ENCODE measurements at places on chromosomes 3 and 15.
A peak's percentile ranks its signal among the peaks of the same experiment; 100 is the strongest.

GRCh38 chr3:132709761-132710160 lies 12.4 kb downstream of the NPHP3 start:
- DNase-seq: no peak

DNA sequence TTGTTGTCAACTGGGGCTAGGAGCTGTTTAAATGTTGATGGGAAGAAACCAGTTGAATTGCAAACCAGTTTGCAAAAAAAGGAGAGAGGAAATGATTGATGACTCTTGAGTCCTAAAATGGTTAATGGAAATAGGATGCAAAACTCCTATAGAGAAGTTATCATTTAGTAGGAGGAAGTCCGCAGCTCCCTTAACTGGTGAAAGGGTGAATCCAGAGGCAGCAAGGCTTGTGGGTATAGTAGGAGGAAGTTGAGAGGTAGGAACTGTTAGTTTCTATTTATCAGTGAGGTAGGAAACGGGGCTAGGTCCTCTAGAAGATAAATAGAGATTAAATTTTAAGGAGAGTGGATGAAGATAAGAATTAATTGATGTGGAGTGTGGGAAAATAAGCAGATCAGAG lies 15.4 kb downstream of the IREB2 start:
- no peak for DNase-seq

- no peak for DNase-seq
Measured at GRCh38 chr3:71271596-71271995, 311.9 kb downstream of the FOXP1 start.

- no peak for DNase-seq
Measured at GRCh38 chr3:187242435-187242834, 45.1 kb downstream of the RTP1 start.

GRCh38 chr3:189820365-189820720 lies 189.2 kb downstream of the TP63 start:
- DNase-seq: no peak

- no peak for DNase-seq
Measured at GRCh38 chr3:29605845-29606244, 325.0 kb downstream of the RBMS3 start.

- no peak for DNase-seq
Measured at GRCh38 chr15:93250950-93251349, 161.9 kb upstream of the RGMA start.

DNA sequence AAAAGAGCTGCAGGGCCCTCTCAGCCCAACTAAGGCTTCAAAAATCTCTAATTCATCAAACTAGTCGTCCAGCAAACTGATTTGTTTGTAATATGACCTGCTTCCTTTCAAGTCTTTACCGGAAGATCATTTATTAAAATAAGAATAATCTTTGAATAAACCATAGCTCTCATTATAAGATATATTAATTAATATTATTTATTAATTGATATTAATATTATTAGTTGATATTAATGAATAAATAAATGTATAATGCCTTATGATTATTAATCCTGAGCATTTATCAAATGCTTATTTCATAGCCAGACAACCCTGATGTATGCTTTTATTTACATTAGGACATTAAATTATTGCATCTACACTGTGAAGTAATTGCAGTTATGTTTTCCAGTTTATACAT lies 550.7 kb upstream of the ALCAM start:
- DNase-seq: no peak

DNA sequence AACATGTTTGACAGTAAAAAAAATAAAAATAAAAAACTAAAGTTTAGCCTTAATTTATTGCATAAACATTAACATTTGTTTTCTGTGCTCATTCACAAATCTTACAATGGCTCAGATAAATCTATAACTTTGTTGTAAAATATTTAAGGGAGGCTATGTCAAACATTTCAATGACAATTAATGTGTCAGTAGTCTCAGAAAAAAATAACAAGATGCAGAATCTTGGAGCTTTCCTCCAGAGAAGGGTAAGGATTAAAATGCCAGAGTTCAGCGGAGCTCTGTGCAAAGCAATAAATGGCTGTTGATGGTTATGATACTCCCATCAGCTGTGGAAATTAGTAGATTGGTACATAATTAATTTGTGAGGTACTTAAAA lies 20.0 kb upstream of the CAPN7 start:
- no peak for DNase-seq

GRCh38 chr3:65689436-65689835 lies 349.3 kb downstream of the MAGI1 start:
- DNase-seq: peak; percentile 25

DNA sequence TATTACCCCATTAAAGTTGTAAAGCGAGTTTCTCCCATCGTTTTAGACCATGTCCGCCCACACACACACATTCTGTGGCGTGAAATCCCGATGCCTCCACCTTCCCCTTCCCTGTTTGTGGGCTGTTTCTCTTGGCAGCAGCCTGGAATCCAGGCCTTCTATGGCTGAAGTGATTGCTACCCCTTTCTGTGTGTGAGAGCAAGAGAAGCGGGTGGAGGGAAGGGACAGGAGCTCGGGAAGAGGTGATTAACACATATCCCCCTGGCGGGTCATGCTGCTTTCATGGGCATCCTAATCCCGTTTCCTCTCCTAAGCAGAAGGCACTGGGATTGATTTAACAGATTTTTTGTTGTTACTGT lies 283.8 kb upstream of the RGMA start:
- DNase-seq: no peak

- no peak for DNase-seq
Measured at GRCh38 chr3:8529181-8529637, 27.6 kb downstream of the LMCD1 start.

DNA sequence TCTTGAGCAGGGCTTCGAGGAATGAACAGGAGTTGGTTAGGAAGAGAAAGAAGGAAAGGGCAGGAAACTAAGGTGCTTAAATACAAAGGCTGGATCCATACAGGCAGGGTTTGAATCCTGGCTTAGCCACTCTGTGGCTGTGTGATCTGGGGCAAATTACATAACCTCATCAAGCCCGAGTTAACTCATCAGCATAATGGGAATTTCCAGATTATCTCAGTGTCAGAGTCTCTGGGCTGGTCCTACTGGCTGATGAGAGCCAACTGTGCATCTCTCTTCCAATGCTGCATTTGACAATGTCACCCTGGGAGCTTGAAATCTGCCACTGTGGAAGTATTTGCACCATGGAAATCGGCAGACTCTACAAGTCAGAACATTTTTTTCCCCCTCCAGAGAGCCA lies 83.8 kb upstream of the SLC6A6 start:
- no peak for DNase-seq

DNA sequence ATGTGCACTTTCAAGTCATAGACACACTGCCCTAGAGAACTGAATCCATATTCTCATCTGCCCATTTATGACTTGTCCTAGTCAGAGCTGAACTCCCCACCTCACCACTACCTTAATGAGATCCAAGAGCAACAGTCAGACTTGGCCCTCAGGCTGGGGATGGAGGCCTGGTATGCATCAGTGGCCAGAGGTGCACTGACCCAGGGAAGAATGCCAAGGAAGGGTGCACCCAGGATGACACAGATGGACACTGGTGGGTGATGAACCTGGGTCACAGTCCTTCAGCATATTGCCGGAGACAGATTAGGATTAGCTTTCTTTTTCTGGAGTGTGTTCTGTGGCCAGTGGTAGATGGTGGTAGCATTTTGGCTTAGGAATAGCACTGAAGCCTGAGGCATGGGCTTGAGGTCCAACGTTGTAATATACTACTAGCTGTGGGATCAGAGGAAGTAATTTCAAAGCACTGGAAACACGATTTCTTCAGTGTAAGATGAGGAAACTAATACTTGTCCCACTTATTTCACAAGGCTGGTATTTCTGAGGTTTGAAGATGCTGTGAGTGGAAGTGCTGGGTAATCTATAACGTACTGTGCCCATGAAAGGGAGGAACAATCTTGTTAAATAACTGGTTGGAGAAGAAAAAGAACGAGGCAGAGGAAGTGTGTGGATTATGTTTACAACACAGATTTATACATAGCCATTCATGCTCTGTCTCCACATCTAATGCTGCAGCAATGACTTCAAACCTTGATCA lies 265.0 kb downstream of the THRB start:
- no peak for DNase-seq

- no peak for DNase-seq
Measured at GRCh38 chr15:69664572-69665571, 212.3 kb downstream of the RPLP1 start.
